ENCODE measurements at places on chromosomes 3 and 15.

DNA sequence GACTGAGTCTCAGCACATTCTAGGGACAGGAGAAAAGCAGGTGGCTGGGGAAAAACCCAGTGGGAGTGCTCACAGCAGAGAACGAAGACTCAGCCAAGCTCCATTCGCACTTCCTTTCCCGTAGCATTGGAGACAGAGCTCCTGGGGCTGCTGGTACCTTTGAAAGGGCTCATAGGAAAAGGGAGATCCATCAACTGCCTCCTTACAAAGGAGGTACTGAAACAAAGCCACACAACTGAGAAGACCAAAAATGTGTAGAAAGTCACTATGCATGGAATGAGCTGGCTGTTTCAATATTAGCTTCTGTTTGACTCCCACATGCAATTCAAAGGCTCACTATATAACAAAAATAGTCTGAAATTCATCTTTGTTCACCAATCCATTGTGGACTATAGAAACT lies 16.9 kb downstream of the STIMATE start:
- DNase-seq: no peak

DNA sequence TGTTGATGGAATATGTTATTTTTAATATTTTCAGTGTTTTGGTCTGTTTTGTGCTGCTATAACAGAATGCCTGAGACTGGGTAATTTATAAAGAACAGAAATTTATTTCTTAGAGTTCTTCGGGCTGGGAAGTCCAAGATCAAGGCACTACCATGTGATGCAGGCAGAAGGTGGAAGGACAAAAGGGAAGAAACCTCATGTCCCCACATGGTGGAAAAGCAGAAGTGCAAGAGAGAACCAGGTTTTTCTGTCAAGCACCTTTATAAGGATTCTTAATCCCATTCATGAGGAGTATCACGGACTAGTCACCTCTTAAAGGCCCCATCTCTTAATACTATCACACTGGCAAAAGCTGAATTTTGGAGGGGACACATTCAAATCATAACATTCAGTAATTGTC lies 57.9 kb upstream of the EPHB3 start:
- DNase-seq: no peak

GRCh38 chr3:189099505-189100290 lies 72.1 kb upstream of the TPRG1 start:
- no peak for DNase-seq

DNA sequence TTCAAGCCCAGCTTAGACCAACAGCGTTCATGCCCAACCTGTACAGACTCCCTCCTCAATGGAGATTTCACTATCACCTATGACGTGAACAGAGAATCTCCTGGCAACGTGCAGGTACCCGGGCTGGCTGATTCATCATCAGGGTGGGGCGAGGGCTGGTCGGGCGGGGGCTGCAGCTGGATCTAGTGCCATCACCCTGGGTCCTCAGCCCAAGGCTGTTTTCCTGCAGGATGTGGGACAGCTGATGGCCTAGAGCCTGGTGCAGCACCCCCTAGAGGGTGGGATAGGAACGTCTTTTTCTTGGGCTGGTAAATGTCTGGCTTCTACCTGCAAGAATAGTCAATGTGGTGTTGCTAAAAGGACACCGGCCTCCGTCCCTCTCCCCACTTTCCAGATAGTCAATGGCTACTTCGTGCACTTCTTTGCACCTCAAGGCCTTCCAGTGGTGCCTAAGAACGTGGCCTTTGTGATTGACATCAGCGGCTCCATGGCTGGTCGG lies 4.4 kb downstream of the ITIH3 start:
- DNase-seq: no peak

- no peak for DNase-seq
Measured at GRCh38 chr15:56356616-56357015, 8.6 kb upstream of the TEX9 start.

DNA sequence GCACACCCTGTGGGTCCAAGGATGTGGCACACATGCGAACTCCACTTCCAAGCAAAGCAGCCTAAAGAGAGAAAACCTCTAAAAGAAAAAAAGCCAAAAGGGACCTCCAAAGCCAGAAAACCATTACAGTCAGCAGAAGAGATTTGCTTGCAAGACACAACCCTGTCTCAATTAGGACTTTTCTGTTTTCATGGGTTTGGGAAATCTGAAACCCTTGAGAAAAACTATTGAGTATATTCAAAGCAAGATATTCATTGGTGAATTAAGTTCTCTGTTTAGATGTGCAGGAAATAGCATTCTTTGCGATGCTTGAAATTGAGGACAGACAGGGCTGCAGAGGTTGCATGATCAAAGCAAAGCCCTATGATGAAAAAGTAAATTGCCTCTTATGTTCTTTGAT lies 10.2 kb upstream of the LDHAL6B start:
- DNase-seq: no peak

DNA sequence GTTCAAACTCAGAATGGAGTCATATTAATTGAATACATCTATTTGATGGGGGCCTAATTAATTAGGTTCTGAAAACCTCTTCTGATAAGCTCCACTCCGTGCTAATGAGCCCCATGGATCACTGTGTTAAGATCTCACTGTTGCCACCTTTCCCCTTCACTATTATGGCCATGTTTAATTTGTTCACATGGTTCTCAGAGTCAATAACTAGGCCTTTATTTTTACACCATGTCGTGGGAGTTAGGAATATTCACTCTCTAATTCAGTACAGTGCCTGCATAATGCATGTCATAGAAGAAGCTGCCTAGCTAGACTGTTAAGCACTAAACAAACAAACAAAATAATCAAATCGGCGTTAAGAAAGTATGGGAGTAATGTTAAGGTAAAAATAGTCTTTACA lies 84.9 kb downstream of the EDEM1 start:
- DNase-seq: no peak

DNA sequence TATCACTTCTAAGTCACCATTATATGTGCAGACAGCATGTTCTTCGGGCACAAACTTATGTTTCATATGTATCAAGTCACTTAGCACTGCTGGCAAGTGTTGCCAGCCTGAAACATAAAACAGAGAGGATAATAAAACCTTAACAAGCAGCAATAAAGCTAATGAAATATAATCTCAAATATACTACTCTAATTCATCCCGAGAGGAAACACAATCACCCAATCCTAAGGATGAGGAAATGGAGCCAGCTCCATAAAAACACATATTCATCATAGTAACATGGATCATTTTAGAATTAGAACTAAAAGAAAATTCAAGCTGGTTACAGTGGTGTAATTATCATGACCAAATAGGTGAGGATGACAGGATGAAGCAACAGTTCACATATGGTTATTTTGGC lies 1072.7 kb downstream of the EPHA3 start:
- no peak for DNase-seq

- no peak for DNase-seq
Measured at GRCh38 chr3:21356402-21356801, 394.6 kb downstream of the ZNF385D start.

- DNase-seq: no peak
Measured at GRCh38 chr3:13710251-13710650, 161.3 kb downstream of the FBLN2 start.

DNA sequence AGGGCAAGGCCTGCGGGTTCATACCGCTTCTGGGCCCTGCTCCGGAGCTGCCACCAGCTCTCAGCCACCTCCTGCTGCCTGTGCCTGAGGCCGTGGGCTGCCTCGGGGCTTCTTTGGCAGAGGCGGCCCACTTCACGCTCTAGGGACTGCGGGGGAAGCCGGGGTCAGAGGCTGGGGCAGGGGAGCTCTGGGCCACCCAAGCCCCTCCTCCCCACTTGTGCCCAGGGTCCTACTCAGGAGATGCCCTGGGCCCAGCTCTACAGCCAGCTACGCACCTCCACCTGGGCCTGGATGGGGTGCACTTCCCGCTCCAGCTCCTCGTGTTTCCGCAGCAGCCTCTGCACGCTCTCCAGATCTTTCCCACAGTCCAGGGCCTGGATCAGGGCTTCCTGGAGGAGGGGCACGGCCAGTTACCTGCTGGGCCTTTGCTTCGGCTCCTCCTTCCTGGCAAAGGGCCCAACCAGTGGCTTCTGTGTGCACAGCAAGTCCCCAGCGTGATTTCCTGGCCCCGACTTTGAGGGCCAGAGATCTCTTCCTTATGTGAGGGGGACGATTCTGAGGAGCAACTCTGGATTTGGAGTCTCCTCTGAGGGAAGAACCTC lies 24.0 kb downstream of the PLA2G4B start:
- no peak for DNase-seq

DNA sequence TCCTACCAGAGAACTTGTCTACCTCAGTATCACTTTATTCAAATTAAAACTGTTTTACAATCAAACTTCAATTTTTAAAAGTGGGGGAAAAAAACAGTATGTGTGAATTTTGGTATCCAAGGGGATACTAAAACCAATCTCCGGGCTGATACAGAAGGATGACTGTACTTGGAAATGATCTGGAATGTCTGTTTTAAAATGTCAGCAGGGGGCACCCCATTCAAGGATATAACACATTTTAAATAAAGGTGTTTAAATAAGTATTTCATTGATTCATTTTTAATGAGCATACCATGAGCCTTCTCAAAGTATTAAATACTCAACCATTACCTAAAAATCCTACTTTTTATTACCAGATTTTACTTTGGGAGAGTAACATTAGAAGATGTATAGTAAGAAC lies 67.9 kb downstream of the ULK4 start:
- DNase-seq: peak; percentile 22

DNA sequence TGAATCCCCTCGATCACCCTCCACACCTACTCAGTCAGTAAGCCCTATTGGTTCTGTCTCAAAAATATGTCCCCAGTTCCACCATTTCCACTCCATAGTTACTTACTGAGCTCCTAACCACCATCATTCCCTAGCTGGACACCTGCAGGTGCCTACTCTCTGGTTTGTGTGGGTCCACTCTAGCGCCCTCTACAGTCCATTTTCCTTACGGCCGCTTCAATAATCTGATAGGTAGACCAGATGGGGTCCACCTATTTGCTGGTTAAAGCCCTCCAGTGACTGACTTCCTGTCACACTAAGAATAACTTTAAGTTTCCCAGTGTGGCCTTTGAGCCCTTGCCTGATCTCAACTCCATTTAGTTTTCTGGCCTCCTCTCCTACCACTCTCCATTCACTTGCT lies 5.0 kb downstream of the GXYLT2 start:
- no peak for DNase-seq

GRCh38 chr3:99396651-99397275 lies 241.6 kb upstream of the COL8A1 start:
- DNase-seq: no peak

DNA sequence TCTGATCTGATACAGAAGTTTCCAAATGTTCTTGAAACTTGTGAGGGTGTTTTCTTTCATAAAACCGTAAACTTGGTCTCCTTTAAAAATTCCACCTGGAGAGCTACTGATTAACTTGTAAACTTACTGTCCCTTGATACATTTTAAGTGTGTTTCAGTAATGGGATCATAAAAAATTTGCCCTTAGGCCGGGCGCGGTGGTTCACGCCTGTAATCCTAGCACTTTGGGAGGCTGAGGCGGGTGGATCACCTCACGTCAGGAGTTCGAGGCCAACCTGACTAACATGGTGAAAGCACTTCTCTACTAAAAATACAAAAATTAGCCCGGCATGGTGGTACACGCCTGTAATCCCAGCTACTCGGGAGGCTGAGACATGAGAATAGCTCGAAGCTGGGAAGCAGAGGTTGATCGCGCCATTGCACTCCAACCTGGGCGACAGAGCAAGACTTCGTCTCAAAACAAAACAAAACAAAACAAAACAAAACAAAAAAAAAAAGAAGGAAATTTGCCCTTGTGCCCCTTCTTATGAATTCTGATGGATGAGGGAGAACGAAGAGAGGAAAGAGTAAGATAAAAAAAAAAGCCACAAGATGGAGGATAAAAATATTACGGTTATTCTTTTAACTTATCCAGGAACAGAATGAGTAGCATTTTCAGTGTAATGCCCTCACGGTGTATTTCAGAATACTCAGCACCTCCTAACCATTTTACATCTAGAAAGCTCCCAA lies 32.1 kb upstream of the AP4E1 start:
- DNase-seq: no peak

DNA sequence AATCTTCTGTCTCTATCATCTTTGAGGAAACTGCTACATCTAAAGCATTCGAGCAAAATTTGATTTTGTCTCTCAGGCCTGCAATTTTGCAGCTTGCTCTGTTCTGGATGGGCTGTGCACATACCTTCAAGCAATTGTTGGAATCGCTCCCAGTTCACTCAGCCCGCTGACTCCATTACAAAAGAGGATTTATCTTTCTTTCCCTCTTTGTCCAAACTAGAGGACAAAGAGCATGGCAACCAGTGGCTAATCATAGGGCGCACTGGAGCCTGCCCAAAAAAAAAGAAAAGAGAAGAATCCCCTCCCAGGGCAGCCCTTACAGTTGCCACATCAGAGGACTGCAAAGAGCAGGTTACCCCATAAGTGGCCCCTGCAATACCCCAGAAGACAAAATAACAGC lies 49.0 kb upstream of the DUT start:
- no peak for DNase-seq

GRCh38 chr3:123713211-123713610 lies 128.4 kb upstream of the HACD2 start:
- no peak for DNase-seq

DNA sequence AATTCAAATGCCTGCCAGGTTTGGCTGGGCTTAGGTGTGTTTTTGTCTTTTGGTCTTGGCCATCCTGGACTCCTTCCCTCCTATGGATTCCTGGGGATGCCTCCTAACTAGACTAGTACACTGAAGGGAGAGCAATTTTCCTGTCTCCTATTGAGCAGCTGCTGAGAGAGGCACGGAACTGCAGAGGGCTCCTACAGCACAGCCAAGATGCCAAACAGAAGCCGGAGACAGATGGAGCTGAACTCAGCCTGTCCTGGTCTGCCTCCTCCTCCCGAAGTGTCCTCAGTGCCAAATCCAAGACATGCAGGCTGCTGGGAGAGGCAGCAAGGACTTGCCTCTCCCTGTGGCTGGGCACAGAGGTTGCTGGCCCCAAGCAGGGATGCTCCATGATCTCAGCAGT lies 256.6 kb upstream of the PROK2 start:
- peak; percentile 16 for DNase-seq

All from forelimb muscle (tissue), 1 donor.